ENCODE measurements at places on chromosomes 7 and 10.

DNA sequence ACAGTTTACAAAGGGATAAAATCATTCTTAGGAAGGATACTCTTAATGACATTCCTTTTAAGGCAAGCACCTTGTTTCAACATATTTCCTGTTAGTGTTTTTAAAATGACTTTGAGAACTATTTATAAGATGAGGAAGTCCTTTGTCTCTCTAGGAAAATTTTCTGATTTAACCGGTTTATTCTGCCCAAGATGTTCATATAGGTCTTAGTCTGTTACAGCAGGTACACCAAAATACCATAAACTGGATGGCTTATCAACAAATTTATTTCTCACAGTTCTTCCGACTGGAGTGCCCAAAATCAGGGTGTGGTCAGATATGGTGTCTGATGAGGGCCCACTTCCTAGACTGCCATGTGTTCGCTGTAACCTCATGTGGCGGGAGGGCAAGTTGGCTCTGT is 77.9 kb downstream of the GSAP start:
- no peak for DNase-seq

DNA sequence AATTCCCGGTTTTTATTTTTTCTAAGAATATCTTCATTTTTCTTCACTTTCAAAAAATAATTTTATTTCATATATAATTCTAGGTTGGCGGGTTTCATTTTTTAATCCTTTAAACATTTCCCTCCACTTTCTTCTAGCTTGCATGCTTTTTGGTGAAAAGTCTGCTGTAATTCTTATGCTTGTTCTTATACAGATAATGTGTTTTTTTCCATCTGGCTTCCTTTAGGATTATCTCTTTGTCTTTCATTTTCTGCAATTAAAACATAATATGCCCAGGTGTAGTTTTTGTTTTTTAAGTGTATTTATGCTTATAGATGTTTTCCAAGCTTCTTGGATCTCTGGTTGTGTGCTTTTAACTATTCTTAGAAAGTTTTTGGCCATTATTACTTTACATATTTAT is 341.3 kb upstream of the SEMA3C start:
- no peak for DNase-seq

DNA sequence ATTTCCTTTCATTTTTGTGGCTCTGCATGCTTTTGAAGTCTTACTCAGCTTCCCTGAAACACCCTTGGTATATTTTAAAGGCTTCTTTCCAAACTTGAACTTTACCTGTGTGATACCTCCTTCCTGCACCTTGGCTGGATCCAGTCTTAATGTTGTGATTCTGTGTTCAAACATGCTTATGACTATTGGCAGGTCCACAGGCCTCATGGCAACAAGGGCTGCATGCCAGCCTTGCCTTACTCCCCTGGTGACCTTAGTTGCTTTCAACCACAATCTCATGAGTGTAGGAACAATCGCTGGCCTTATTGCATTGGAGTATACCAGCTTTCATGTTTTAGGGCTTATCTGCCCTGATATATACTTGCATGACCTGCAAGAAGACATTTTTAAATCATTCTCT is 238.7 kb downstream of the KIF20B start:
- DNase-seq: no peak

GRCh38 chr10:121668314-121669027 is 70.2 kb upstream of the FGFR2 start:
- DNase-seq: peak; percentile 38

DNA sequence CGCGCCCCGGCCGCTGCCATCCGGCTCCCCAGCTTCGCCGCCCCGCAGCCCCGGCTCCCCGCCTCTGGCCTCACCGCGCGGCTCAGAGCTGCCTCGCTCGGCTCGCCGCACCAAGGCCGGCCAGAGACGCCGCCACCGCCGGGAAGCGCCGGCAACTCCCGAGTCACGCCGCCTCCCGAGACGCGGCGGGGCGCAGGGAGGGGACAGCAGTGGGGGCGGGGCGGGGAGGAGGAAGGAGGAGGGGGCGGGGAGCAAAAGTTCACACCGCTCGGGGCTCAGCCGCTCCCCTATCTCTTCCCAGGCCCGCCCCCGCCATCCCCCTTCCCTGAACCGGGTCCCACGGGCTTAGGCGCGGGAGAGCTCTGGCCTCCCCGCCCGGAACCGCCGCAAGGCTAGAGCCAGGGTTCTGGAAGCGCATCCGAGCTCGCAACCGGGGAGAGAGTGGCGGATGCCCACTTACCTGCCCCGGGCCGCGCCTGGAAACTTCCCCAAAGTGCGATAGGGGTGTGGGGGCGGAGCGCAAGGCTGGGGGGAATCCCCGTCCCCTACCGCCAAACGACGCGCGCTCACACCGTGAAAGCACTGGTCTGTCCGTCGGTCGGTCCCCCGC is 1.0 kb downstream of the CHST15 start:
- DNase-seq: peak; percentile 74

DNA sequence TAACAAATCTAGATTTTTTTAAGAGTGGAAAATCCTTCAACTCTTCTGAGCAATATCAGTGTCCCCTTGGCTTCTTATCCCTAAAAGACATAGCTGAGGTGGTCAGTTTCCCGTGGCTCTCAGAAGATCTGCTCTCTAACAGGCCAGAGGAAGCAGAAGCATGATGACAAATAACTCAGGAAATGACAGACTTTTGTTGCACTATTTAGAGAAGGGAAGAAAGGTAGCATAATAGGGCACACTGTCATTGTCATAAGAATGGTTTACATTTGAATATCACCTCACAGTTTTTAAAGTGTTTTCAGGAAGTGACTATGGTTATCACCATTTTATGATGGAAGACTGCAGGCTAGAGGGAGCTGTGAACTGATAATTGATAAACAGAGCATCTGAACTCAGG is 33.6 kb upstream of the RAPGEF5 start:
- DNase-seq: no peak

DNA sequence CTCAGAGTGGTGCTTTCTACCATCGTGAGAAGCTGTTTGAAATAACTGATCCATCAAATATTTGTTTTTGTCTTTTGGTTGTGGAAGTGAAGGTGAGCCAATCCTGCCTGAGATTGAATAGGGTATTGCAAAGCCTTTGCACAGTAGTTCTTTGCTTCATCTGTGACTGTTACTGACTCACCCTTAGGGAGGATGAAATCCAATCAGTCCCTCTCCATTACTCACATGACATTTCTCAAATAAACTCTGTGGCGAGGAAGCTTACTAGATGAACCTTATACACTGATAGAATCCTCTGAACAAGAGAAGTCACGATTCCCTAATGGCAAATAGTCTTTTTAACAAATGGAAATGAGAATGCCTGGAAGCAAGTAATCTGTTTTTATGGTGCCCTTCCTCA is 31.9 kb downstream of the HEPACAM2 start:
- DNase-seq: no peak

DNA sequence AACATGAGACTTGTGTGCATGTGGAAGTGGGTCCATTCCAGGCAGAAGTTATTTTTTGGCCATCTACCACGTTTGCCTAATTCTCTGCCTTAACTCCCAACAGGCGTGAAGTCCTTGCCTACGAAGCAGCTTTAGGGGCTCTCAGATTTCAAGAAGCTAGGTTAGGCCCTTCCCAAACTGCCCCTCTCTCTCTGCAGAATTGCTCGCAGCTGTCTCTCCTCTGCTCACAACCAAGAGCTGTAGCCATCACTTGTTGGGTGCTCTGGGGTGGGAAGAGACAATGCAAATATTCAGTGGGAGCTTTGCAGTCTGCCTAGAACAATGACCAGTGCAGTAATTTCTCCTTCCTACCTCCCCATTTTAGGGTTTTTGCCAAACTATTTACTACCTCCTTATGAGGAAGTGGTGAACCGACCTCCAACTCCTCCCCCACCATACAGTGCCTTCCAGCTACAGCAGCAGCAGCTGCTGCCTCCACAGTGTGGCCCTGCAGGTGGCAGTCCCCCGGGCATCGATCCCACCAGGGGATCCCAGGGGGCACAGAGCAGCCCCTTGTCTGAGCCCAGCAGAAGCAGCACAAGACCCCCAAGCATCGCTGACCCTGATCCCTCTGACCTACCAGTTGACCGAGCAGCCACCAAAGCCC is 24.9 kb downstream of the CYP17A1 start:
- no peak for DNase-seq

GRCh38 chr10:44752451-44753441 is 158.4 kb upstream of the TMEM72 start:
- no peak for DNase-seq

DNA sequence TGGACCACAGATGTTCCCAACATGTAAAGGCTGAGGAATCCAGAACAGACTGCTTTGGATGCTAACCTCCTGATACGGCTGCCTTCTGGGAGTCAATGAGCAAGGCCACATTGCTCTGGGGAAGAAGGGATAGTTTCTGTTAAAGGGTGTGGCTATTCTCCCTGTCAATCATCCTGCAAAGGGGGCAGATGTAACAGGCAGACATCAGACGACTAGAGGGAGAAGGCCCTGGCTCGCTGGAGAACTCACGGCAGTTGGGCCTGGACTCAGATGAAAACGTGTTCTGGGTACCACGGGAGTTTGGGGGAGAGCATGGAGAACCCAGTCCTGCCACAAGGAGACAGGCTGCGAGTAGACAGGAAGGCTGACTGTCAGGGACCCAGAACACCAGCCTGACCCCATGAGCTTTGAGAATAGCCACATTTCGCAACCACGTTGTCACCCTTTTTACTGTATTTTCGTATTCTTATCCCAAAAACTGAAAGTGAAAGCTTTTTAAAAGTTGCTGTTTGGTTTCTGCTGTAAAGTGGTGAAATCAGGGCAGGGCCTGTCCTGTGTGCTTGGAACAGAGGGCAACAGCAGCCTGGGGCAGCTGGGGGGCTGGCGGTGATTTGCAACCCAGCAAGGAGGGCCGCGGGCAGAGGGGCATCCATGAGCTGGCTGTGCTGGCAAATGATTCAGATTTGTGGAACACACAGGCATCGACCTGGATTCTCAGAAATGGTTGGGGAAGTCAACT is 95.3 kb downstream of the MYOF start:
- no peak for DNase-seq

DNA sequence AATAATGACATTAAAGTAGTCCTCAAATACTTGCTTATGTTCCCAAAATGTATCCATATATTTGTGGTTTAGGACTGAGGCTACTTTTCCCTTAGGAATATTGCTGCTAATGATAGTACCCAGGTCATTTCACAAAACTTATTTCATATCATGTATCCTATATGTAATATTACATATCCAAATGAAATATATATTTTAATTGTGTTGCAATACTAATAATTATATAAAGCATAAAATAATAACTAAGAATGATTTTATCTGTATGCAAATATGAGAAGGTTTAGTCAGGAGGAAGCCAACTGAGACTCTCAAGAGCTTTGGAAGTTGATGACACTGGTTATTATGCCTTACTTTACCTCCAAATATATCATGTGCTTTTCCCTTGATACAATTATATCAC is 231.5 kb upstream of the KLF14 start:
- DNase-seq: no peak

DNA sequence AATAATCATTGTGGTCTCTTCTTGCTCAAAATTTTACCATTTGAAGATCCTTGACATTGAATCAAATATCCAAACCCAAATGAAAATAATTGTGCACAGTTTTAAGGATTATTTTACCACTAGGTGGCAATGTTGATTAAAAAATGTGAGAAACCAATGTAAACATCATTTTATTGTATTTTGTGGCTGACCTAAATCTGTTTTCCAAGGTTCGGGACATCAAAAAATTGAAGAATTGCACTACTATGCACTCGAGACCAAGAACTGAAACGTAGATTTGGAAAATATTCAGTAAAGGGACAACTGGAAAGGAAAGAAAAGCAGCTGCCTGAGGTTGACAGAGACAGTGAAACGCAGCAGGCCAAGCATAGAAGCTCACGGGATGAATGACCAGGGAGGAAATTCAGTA is 259.3 kb downstream of the SNX13 start:
- no peak for DNase-seq

GRCh38 chr7:132030883-132031282 is 474.5 kb upstream of the PODXL start:
- no peak for DNase-seq

- no peak for DNase-seq
Measured at GRCh38 chr7:157404845-157405481, 68.2 kb downstream of the DNAJB6 start.

- DNase-seq: no peak
Measured at GRCh38 chr10:121032460-121032859, 181.3 kb downstream of the WDR11 start.

GRCh38 chr7:34108165-34108564 is 202.8 kb downstream of the BMPER start:
- DNase-seq: peak; percentile 56

DNA sequence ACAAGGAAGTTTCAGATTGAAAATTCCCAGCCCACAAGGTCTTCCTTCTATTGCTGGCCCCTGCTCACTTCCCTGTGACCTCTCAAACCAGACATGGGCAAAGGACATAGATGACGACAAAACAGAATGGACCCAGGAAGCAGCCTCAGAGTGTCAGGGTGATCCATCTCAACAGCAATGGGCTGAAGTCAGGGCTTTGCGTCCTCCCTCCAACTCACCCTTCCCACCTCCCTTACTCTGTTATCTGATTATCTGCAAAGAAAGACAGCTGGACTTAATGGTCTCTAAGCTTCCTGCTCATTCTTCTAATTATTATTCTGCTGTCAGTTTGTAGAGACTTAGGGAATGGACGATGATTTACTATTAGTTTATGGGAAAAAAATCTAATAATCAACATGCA is 115.9 kb downstream of the PIP4K2A start:
- no peak for DNase-seq

DNA sequence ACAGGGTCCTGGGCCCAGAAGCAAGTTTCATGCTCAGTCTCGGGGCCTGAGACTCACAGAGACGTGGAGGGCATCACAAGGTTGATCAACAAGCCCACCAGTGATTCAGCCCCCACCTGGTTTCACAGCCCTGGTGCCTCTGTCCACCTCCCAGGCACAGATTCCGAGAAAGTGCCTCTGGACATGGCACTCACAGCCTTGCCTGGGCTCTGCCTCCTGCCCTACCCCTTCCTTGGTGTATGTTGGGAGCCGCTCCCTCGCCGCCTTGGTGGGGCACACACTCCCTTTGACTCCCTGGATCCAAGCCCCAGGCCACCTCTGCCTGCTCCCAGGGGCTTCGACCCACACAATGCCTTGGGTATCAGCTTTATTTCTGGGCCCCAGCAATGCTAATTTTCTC is 200.8 kb upstream of the PPP2R2D start:
- DNase-seq: no peak

GRCh38 chr10:16828701-16829175 is 11.5 kb upstream of the RSU1 start:
- peak; percentile 36 for DNase-seq

GRCh38 chr10:67802767-67803538 is 35.0 kb downstream of the DNAJC12 start:
- DNase-seq: no peak

Data from tibial artery (tissue), 4 donors.